Uterus (tissue), 4 donors: ENCODE measurements at places on chromosomes 12 and 14. TPM values are rescaled to one million over a fixed set of nuclear protein-coding genes. Genes with fewer than 3 reads are reported as not detected.

GRCh38 chr12:62127516-62127915 lies 132.7 kb upstream of the USP15 start:
- no peak for DNase-seq

GRCh38 chr12:6964605-6965025 lies 5.8 kb downstream of the PHB2 start:
- no peak for DNase-seq

DNA sequence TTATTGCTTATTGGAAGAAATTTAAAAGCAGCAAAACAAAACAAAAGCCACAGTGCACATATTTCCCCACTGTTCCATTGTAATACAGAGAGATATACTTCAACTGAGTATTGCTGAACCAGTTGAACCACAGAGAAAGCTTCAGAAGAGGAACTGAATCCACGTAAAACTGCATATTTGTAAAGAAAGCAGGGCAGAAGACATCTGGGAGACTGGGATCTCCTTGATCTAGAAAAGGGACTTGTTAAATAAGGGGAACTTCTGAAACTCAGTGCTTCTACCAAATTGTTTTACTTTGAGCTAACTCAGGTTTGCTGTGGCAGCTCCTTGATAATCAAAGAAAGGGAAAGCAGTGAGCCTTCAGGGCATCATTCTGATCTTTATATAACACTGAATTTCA lies 411.1 kb upstream of the MDGA2 start:
- no peak for DNase-seq

DNA sequence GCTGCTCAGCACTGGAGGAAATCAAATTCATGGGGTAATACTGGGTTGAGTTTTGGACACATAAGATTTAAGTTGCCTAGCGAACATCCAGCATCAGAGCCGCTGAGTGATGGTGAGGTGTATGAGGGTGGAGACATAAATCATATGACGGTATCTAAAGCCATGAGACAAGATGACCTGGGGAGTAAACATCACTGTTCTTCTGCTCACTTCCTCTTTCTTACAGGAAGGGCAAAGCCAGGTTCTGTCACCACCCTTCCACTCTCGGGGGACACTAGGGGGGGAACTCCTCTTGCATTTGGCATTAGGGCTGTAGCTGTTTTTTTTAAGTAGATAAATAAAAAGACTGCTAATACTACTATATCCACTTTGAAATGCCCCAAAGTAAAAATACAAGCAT lies 24.0 kb downstream of the PRDM4 start:
- DNase-seq: no peak

GRCh38 chr14:99595034-99595433 lies 9.0 kb downstream of the CCDC85C start:
- no peak for DNase-seq

GRCh38 chr12:100827901-100828520 lies 33.4 kb downstream of the ANO4 start:
- DNase-seq: no peak

- DNase-seq: no peak
These were observed at the start of gene GALNT9 for GRCh38 chr12:132329036-132329719. Gene GALNT9, minus strand, starts transcription at chr12:132329589. Its CDS starts 386 bp downstream, at chr12:132329203.

- no peak for DNase-seq
These were observed 645.5 kb downstream of the C12orf50 start for GRCh38 chr12:87383680-87384079.

DNA sequence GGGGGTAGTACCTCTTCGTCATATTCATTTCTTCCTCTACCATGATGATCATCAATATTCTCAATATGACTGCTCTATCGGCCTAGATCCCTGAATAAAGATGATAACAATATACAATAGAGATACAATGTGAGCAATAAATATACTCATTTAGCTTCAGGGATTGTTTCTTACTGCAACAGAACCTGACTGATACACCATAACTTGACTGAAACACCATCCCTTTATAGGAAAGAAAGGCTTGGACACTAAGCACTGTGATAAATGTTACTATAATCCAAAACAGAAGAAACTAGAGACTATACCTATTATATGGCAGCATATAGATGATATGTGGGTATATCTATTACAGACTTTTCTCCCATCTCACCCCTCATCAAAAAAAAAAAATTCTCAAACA lies 1.2 kb upstream of the RHOJ start:
- no peak for DNase-seq

- no peak for DNase-seq
These were observed 6.7 kb upstream of the PKP2 start for GRCh38 chr12:32903318-32903717.

DNA sequence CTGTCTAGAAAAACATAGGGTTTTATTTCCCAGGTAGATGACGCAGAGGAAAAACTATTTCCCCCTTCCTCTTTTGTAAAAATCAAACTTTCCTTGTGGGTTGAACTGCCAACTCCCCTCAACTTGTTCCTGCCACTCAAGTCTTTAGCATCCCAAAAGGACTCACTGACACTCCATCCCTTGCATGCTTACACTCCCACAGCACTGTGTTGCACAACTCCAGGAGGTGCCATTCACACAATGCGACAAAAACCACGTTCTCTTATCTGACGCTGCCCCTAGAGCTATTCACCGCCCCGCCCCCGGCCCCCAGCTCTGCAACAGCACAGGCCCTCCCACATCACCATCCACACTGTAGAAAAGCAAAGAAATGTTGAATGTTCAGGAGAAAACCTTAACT lies 16.9 kb upstream of the STON2 start:
- no peak for DNase-seq

- DNase-seq: no peak
These were observed 8.0 kb downstream of the CLMN start for GRCh38 chr14:95311752-95312151.

- DNase-seq: no peak
These were observed 55.3 kb downstream of the DERA start for GRCh38 chr12:15966426-15966825.

DNA sequence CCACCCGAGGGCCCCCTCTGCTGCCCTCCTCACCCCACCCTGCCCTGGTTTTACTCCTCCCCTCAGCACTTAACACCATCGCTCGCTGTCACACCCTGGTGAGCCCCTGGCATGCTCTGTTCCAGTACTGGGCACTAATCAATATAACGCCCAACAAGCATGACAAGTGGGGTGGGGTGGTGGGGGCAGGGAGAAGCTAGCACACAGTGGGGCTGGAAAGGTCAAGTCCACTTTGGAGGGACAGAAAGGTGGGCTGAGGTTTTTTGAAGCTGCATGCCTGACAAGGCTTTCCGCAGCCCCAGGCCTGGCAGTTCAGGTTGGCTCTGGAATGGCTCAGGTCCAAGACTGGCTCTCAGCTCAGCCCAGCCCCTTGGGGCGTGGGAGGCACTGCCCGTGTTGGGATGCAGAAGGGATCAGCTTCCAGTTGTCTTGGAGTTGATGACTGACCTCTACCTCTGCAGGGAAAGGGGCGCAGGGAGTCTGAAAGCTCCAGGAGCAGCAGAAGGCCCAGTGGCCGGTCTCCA lies 34.1 kb downstream of the PLEKHG3 start:
- no peak for DNase-seq

DNA sequence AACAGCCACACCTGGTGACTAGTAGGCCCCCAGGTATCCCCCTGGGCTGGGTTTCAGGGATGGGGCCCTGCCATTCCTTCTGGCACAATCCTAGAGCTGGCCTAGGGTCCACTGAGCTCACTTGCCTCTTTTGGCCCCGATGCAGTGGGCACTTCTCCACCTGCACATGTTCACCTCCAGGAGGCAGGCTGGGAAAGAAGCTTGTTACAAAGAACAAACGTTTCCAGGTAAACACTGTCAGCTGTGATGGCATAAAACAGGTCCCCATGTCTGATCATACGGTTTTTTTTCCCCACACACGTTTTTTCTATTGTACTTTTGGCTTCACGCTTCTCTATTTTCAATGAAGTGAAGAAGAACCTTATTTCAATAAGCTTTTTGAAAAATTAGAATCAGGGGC lies 15.8 kb upstream of the HVCN1 start:
- DNase-seq: no peak

- no peak for DNase-seq
These were observed 57.4 kb downstream of the SPPL3 start for GRCh38 chr12:120846721-120847120.

GRCh38 chr12:12024911-12025682 lies 45.6 kb upstream of the BCL2L14 start:
- DNase-seq: no peak

DNA sequence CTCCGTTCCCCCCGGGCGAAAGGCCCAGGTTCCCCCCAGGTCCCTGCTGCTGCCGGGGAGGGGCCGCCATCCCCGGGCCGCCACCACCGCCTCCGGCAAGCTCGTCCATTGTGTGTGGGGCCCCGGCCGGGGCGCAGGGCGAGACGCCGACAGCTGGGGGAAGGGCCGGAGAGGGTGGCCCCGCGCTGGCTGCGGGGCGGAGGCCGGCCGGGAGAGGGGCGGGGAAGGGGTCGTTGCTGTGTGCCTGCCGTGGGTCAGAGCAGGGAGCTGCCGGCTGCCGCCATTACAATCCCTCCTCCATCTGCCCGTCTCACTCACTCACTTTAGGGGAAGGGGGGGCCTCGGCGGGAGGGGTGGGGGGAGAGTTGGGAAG lies at the start of gene STRN3:
STRN3 (minus strand) TSS at position 303 of the 373 bp plus-strand sequence; CDS start at position 109, 194 bp downstream.
- no peak for DNase-seq

GRCh38 chr14:61101803-61102548 lies 120.9 kb downstream of the SLC38A6 start:
- no peak for DNase-seq

Gene PIANP
- total RNA-seq: not detected

Gene GPR84
- total RNA-seq: not detected

Gene IAPP
- not detected for total RNA-seq

Gene BHLHE41
- 2.1 TPM for total RNA-seq

Gene ADAMTS20
- 1.2 TPM for total RNA-seq
